Endothelial cell (in vitro differentiated cells): ENCODE measurements at places on chromosomes 5 and 9. TPM values are rescaled to one million over a fixed set of nuclear protein-coding genes. Genes with fewer than 3 reads are reported as not detected.

- no peak for DNase-seq
Measured at GRCh38 chr5:173051746-173052145, 4.4 kb upstream of the CREBRF start.

GRCh38 chr9:4095484-4095883 is 204.4 kb downstream of the GLIS3 start:
- no peak for DNase-seq

Gene FAM221B
- not detected for total RNA-seq

Gene CTNNAL1
- 31.2 TPM for total RNA-seq

Gene PLAC8L1
- 0.80 TPM for total RNA-seq

DNA sequence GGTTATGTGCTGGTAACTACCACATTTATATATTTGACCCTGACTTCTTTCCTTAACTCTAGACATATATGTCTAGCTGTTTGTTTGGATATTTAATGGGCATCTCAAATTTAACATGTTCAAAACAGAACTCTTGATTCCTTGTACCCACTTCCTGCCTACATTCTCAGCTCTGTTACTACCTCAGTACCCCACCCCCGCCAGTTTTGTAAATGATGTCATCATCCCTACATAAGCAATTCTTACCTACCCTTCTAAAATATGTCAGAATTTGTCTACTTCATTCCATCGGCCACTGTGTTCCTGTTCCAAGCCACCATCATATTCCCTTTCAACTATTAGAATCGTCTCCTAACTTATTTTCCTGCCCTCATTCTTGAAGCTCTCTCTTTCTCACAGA is 4.8 kb downstream of the RAD50 start:
- no peak for DNase-seq

- no peak for DNase-seq
Measured at GRCh38 chr5:80516826-80517225, 28.9 kb downstream of the FAM151B start.
